ENCODE measurements at places on chromosomes 12 and 14. TPM values are rescaled to one million over a fixed set of nuclear protein-coding genes. Genes with fewer than 3 reads are reported as not detected.

DNA sequence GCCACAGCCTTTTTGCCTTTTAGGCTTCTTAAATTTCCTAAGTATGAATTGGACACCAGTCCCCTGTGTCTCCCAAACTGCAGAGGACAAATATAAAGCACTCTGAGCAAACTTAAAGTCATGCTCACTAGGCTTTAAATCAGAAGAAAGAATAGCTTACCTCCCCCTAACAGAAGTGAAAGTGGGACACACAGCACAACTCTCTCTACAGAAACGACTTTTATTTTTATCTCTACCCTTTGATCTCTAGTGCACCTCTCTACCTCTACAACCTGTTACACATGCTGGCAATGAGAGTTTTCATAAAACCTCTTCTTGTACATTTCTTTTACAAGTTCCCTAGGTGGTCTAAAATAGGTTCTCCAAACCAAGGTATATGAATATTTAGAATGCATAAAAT, 19.7 kb downstream of the IAPP start:
- H3K27me3 ChIP-seq = no peaks in the 10 kb centered on the region
- DNase-seq = no peak
- H3K4me1 ChIP-seq = no peaks in the 10 kb centered on the region

The TEX52 gene
- not detected for total RNA-seq

The IL26 gene
- total RNA-seq = not detected

DNA sequence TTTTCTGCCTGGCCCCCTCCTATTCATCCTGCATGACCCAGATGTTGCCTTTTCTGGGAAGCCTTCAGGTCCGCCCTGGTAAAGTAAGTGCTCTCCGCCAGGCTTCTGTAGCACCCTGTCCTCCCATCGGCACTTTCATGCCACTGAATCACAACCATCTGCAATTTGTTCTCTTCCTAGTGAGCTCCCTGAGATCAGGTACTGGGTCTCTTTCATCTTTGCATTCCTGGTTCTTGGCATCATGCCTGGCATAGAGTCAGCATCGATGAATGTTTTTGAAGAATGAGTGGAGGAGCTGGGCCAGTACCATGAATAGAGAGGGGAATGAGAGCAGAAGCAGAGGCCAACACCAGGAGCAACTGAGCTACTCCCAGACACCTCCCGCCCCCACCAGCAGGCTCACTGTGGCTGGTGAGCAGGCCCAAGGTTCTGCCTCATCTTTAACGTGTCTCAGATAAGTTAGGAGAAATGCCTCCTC, 13.1 kb downstream of the ZDHHC22 start:
- no peak overlapping the region for H3K27ac ChIP-seq
- DNase-seq = no peak
- peaks cover 18% of the 10 kb centered on the region for H3K4me1 ChIP-seq
- no peak overlapping the region for H3K4me3 ChIP-seq

DNA sequence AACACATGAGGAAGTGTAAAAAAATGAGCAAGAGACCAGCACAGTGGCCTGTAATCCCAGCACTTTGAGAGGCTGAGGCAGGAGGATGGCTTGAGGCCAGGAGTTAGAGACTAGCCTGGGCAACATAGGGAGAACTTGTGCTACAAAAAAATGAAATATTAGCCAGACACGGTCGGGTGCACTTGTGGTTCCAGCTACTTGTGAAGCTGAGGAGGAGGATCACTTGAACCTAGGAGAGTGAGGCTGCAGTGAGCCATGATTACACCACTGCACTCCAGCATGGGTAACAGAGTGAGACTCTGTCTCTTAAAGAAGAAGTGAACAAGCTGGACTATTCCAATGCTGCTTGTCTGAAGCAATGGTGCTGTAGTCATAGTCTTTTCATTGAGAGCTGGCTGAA, 36.3 kb upstream of the MAP3K9 start:
- H3K4me1 ChIP-seq = peaks cover 7% of the 10 kb centered on the region
- no peak overlapping the region for H3K27ac ChIP-seq
- no peaks in the 10 kb centered on the region for H3K36me3 ChIP-seq
- DNase-seq = no peak
- H3K27me3 ChIP-seq = no peaks in the 10 kb centered on the region
- no peak overlapping the region for H3K4me3 ChIP-seq

The KRT2 gene
- 1.4 TPM for total RNA-seq
